ENCODE measurements at places on chromosomes 7 and 10. TPM values are rescaled to one million over a fixed set of nuclear protein-coding genes. Genes with fewer than 3 reads are reported as not detected.

DYDC1 gene
- total RNA-seq, result 0.92 TPM

VPS37D gene
- 24.0 TPM for total RNA-seq

RPEL1 gene
- total RNA-seq, result not detected

PDE1C gene
- total RNA-seq, result 19.6 TPM

BMPR1A gene
- total RNA-seq, result 48.0 TPM

OR2A7 gene
- total RNA-seq, result 0.69 TPM

GRID1 gene
- 20.1 TPM for total RNA-seq

JAKMIP3 gene
- total RNA-seq, result 7.6 TPM

TEX47 gene
- not detected for total RNA-seq

CABCOCO1 gene
- total RNA-seq, result 5.5 TPM

UPK3BL2 gene
- 2.8 TPM for total RNA-seq

HSPA12A gene
- 41.1 TPM for total RNA-seq

TEX36 gene
- not detected for total RNA-seq

HTR5A gene
- total RNA-seq, result 2.5 TPM

LHFPL3 gene
- total RNA-seq, result 66.0 TPM

DPYSL4 gene
- 50.3 TPM for total RNA-seq

C10orf105 gene
- 2.1 TPM for total RNA-seq

SLC39A12 gene
- 20.1 TPM for total RNA-seq

MTURN gene
- total RNA-seq, result 361 TPM

RASSF4 gene
- 15.7 TPM for total RNA-seq

SRGN gene
- 29.1 TPM for total RNA-seq

SLC26A3 gene
- total RNA-seq, result not detected

ITGA8 gene
- 6.5 TPM for total RNA-seq

TES gene
- 12.7 TPM for total RNA-seq

LLCFC1 gene
- not detected for total RNA-seq

PDE6C gene
- not detected for total RNA-seq

FFAR4 gene
- total RNA-seq, result 1.2 TPM

MYPN gene
- not detected for total RNA-seq

C7orf33 gene
- total RNA-seq, result not detected

ITIH5 gene
- 18.9 TPM for total RNA-seq

AKR1C3 gene
- total RNA-seq, result 1.8 TPM
